CD8-positive, alpha-beta T cell (primary cell): ENCODE measurements at places on chromosomes 3 and 15. TPM values are rescaled to one million over a fixed set of nuclear protein-coding genes. Genes with fewer than 3 reads are reported as not detected.
A peak's percentile ranks its signal among the peaks of the same experiment; 100 is the strongest.

The PRR20G gene
- not detected for total RNA-seq

The POLQ gene
- total RNA-seq: 0.19 TPM

The PTX3 gene
- total RNA-seq: not detected

The A4GNT gene
- not detected for total RNA-seq

The MST1R gene
- 0.22 TPM for total RNA-seq

GRCh38 chr3:98902351-98902740 lies 851 bp upstream of the DCBLD2 start:
- no peak for DNase-seq

GRCh38 chr3:46489381-46489780 lies 8.4 kb upstream of the RTP3 start:
- no peak for DNase-seq

DNA sequence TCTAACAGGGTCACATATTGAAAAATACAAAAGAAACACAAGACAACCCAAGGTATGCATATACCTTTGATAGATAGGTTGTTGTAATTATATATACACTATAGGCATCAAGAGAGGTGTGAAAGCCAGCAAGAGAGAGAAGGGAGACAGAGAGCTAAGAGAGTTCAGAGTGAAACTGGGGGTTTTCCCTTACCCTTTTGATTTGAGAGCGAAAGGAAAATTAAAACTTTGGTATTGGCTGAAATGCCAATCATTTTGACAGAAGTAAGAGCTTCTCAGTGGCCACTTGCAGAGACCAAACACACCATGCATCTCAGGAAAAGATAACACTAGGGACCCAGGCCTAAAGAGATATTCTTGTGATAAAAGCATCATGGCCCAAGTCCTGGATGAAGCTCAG lies 183.6 kb downstream of the SHOX2 start:
- no peak for DNase-seq

DNA sequence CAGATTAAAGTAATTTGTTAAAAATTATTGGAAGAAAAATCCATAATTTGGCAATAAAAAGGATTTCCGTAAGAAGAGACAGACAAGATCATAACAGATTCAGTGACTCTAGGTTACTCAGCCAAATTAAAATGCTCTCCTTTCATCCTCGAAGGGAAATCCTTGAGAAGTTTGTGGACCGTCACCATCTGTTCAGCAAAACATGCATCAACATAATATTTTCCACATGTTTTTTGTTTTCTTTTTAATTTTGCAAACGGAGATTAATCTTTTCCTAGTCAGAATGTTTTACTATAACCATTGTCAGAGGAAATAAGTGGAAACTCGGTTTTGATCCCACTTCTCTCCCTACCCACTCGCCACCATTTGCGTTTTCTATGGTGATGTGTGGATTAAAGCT lies 128.3 kb downstream of the TMCO5A start:
- DNase-seq: no peak

- no peak for DNase-seq
Measured at GRCh38 chr3:147089286-147089685, 317.1 kb downstream of the ZIC4 start.

DNA sequence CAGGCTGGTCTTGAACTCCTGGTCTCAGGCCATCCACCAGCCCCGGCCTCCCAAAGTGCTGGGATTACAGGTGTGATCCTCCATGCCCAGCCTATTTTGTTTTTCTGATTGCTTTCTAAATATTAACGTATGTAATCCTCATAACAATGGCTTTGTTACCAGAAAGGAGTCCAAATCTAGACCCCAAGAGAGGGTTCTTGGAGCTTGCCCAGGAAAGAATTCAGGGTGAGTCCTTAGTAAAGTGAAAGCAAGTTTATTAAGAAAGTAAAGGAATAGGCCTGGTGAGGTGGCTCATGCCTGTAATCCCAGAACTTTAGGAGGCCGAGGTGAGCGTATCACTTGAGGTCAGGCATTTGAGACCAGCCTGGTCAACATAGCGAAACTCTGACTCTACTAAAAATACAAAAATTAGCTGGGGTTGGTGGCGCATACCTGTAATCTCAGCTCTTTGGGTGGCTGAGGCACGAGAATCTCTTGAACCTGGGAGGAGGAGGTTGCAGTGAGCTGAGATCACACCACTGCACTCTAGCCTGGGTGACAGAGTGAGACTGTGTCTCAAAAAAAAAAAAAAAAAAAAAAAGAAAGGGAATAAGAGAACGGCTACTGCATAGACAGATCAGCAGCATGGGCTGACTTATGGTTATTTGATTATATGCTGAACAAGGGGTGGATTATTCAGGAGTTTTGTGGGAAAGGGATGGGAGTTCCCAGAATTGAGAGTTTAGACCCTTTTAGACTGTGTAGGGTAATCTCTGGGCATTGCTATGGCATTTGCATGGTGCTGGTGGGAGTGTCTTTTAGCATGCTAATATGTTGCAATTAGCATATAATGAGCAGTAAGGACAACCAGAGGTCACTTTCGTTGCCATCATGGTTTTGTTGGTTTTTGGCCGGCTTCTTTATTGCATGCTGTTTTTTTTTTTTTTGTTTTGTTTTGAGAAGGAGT lies 36.1 kb downstream of the TYRO3 start:
- DNase-seq: no peak

GRCh38 chr3:13881536-13882410 lies 1.9 kb upstream of the WNT7A start:
- DNase-seq: no peak

GRCh38 chr15:60573936-60574335 lies 95.0 kb upstream of the ICE2 start:
- peak; percentile 48 for DNase-seq

- DNase-seq: no peak
Measured at GRCh38 chr3:152557302-152557999, 277.5 kb upstream of the P2RY1 start.

DNA sequence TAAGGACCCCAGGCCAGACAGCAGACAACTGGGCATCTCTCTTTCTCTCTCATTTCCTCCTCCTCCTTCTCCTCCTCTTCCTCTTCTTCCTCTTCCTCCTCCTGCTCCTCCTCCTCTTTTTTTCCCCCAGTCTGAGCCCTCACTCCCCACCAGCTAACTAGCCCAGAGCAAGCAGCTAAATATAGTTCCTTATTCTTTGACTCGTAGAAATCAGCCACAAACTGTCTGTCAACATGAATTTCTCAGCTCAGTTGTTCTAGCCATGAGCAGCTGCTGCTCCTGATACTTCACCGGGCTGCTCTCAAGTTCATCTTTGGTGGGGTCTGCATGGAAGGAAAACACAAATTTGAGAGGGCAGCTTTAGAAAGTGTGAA lies 19.2 kb upstream of the LOXL1 start:
- no peak for DNase-seq

GRCh38 chr15:38563723-38564519 lies 693 bp downstream of the RASGRP1 start:
- peak; percentile 92 for DNase-seq
